Lower lobe of right lung (tissue), 2 donors: ENCODE measurements at places on chromosomes 13 and 19. TPM values are rescaled to one million over a fixed set of nuclear protein-coding genes. Genes with fewer than 3 reads are reported as not detected.

GRCh38 chr13:53198736-53199135, 170.1 kb downstream of the OLFM4 start:
- no peak for DNase-seq
- no peaks in the 10 kb centered on the region for H3K4me1 ChIP-seq
- H3K4me3 ChIP-seq: no peak overlapping the region
- H3K27me3 ChIP-seq: peaks cover 36% of the 10 kb centered on the region

DNA sequence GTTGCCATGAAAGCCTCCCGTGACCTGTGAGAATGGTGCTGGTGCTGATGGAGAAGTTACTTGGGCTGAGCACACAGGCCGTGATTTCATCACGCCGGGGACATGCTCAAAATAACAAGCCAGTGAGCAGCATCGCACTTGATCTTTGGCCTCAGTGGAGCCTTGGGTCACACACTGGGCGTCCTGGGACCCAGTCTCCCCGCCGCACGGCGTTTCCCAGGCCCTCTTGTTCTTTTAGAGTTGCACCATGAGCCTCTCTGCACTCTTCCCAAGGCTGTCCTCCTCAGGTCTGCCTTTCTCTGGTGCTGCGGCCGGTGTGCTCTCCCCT, 9.5 kb upstream of the NDUFS7 start:
- H3K4me3 ChIP-seq: no peak overlapping the region
- no peak for DNase-seq
- peaks cover 79% of the 10 kb centered on the region for H3K36me3 ChIP-seq
- peaks cover 3% of the 10 kb centered on the region for H3K4me1 ChIP-seq
- no peaks in the 10 kb centered on the region for H3K27me3 ChIP-seq
- no peak overlapping the region for H3K27ac ChIP-seq

GRCh38 chr13:76387566-76387965, 498.6 kb downstream of the KCTD12 start:
- H3K27me3 ChIP-seq: no peaks in the 10 kb centered on the region
- DNase-seq: no peak
- H3K27ac ChIP-seq: no peak overlapping the region

Gene ZNF836
- 15.9 TPM for total RNA-seq

DNA sequence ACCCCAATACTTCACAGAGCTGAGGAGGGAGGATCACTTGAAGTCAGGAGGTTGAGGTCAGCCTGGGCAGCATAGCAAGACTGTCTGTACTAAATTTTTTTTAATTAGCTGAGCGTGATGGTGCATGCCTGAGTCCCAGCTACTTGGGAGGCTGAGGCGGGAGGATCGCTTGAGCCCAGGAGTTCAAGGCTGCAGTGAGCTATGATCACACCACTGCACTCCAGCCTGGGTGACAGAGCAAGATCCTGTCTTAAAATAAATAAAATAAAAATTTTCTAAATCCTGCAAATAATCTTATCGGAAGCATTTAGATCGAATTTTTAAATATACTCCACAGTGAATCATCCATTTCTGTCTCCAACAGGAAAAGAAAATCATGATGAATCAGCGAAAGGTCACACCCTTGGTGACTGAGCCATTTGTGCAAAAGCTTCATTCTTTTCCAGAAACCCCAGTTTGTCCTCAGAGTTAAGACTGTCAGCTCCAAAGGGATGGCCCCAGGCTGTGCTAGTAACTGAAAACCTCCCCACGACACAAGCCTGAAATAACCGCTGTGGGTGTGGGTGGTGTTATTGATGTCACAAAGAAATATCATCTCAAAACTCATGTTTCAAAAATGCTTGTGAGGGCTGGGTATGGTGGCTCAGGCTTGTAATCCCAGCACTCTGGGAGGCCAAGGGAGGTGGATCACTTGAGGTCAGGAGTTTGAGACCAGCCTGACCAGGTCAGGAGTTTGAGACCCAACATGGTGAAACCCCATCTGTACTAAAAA, 167.6 kb downstream of the PTPRS start:
- H3K4me3 ChIP-seq: no peak overlapping the region
- no peaks in the 10 kb centered on the region for H3K4me1 ChIP-seq
- DNase-seq: no peak

Gene ANGPTL8
- not detected for total RNA-seq

GRCh38 chr19:48958006-48958405, 3.3 kb downstream of the BAX start:
- peaks cover 29% of the 10 kb centered on the region for H3K4me1 ChIP-seq
- no peak overlapping the region for H3K27ac ChIP-seq
- DNase-seq: no peak
- H3K27me3 ChIP-seq: no peaks in the 10 kb centered on the region
- H3K4me3 ChIP-seq: no peak overlapping the region
- H3K36me3 ChIP-seq: peaks cover 15% of the 10 kb centered on the region

Gene ZNF570
- total RNA-seq: 5.8 TPM

Gene RAB3A
- total RNA-seq: 2.7 TPM

Gene IRGC
- not detected for total RNA-seq

Gene ZNF534
- total RNA-seq: 0.18 TPM

DNA sequence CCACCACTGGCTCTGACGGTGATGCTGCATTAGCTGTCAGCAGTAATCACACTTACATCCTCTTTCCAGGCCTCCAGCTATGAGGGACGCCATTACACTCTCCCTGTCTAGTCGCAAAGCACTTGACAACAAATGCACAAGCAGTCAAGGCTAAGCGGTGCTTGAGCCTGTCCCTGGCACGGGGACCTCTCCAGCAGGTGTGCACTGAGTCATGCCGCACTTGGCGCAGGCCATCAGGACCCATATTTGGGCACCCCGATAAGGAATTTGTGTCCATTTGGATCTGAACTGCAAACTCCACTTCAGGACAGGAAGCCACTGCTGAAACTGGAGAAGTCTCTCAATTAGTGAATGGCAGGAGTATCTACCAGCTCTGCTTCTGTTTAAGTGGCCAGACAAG, 301.9 kb upstream of the OBI1 start:
- H3K27me3 ChIP-seq: no peaks in the 10 kb centered on the region
- H3K36me3 ChIP-seq: no peaks in the 10 kb centered on the region
- H3K27ac ChIP-seq: no peak overlapping the region

DNA sequence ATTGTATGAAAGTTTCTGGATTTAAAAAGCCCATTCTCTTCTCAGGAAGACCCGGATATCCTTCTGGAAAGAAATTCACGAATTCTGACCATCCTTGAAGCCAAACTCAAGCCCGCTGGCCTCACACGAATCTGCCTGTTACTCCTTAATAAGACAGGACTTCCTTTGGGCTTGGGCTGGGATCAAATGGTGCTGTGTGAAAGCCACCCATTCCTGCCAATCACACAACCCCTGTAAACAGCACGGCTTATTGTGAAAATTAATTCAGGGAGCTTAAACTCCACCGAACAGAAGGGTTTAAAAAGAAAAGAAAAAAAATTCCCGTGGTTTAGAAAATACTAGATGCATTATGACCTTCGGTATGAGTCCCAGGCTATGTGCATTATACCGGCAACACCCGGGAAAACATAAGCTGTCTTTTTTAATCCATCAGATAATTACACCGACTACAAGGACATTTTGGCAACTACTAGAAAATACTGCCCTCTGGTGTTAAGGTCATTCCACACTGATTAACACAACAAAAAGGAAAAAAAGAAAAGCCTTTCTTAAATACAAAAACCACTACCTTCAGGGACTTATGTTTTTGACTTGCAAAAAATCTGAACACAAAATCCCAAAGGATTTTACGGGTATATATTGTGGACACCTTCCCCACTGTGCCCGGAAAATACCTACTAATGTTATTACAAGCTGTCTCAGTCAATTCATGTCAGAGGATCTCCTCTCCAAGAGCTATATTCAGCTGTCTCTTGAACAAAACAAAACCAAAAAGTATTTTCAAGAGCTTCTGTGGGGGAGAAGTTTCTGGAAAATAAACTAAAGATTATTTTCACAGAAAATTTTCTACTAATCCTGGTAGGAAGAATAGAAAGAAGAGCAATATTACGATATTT, 76.0 kb upstream of the LSM14A start:
- H3K4me3 ChIP-seq: no peak overlapping the region
- no peak overlapping the region for H3K27ac ChIP-seq
- no peaks in the 10 kb centered on the region for H3K4me1 ChIP-seq
- DNase-seq: no peak

- H3K27me3 ChIP-seq: no peaks in the 10 kb centered on the region
- no peak for DNase-seq
- no peaks in the 10 kb centered on the region for H3K4me1 ChIP-seq
Observed at GRCh38 chr13:38700051-38700450, 13.2 kb downstream of the FREM2 start.

GRCh38 chr19:42548552-42548951, 20.3 kb upstream of the CEACAM1 start:
- H3K27ac ChIP-seq: no peak overlapping the region
- DNase-seq: no peak
- H3K36me3 ChIP-seq: no peaks in the 10 kb centered on the region
- H3K4me3 ChIP-seq: no peak overlapping the region

Gene SULT2A1
- not detected for total RNA-seq

Gene AXL
- 92.7 TPM for total RNA-seq

DNA sequence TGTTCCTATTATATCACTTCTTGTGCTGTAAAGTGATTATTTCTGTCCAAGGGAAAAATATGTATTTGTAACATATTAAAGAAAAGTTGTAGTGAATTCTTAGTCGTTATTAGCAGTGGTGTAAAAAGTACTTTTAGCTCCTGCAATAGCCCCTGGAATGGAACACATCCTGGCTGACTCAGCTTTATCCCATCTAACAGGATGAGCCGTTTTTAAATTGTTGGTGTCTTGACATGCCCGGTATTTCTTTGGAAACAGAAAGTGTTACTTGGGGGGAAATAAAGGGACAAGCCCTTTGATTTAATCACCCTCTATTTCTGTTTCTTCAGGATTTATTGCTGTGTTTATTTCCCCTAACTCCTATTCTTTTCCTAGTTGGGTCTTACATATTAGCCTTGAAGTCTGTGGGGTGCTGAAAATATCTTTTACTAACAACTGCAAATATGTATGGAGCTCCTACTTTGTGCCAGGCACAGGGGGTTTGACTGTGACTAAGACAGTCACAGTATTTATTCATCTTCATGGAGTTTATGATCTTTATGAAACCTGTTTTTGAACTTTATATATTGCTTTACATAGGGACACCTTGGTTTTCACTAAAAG, 17.9 kb downstream of the COG3 start:
- no peaks in the 10 kb centered on the region for H3K27me3 ChIP-seq
- DNase-seq: no peak
- H3K27ac ChIP-seq: no peak overlapping the region
- H3K36me3 ChIP-seq: peaks cover 60% of the 10 kb centered on the region

DNA sequence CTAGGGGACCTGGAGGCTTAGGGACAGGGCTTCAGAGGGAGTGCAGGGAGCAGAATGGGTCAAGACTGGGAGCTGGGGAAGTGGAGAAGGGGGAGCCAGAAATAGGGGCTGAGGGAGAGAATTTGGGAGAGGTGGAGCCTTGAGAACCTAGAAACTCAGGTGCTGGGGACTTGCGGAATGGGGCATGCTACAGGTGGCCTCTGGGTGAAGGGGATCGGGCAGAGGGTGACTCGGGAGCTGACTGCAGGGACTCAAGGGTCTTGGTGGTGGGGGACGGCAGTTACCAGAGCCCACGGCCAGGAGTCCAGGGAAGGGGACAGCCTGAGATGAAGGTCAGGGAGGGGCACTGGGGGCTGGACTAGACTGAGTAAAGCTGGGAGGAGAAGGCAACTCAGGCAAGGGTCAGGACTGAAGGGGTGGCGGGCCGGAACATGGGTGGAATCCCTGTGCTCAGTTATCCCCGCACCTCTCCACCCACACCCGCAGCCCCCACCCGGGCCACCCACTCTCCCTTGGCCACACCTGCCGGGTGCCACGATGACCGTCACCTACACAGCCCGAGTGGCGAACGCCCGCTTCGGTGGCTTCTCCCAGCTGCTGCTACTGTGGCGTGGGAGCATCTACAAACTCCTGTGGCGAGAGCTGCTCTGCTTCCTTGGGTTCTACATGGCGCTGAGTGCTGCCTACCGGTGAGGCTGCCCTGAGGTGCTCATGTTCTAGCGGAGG, 628 bp downstream of the BEST2 start:
- H3K27me3 ChIP-seq: peaks cover 21% of the 10 kb centered on the region
- H3K27ac ChIP-seq: no peak overlapping the region
- H3K4me1 ChIP-seq: peaks cover 9% of the 10 kb centered on the region
- peaks cover 11% of the 10 kb centered on the region for H3K36me3 ChIP-seq
- no peak overlapping the region for H3K4me3 ChIP-seq

- H3K27ac ChIP-seq: no peak overlapping the region
- no peak for DNase-seq
- H3K27me3 ChIP-seq: no peaks in the 10 kb centered on the region
- no peaks in the 10 kb centered on the region for H3K4me1 ChIP-seq
Observed at GRCh38 chr13:66171920-66172319, 1058.2 kb downstream of the PCDH9 start.

GRCh38 chr13:103130681-103131210, 64.5 kb upstream of the SLC10A2 start:
- H3K4me3 ChIP-seq: no peak overlapping the region
- no peaks in the 10 kb centered on the region for H3K4me1 ChIP-seq
- no peaks in the 10 kb centered on the region for H3K36me3 ChIP-seq
- no peaks in the 10 kb centered on the region for H3K27me3 ChIP-seq
- DNase-seq: no peak

DNA sequence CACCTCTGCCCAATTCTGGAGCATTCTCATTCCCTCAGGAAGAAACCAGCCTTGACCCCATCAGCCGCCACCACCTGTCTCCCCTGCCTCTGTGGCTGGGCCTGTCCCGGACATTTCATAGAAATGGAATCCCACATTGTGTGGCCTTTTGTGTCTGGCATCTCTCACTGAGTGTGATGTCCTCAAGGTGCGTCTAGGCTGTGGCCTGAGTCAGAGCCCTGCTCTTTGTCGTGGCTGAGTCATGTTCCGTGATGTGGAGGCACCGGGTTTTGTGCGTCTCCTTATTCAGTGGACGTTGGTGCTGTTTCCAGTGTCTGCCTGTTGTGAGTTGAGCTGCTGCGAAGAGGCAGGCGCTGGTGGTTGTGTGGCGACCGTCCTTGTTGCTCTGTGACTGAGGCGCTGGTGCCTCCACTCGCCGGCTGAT, 3.5 kb downstream of the FZR1 start:
- no peak overlapping the region for H3K4me3 ChIP-seq
- H3K36me3 ChIP-seq: peaks cover 33% of the 10 kb centered on the region
- H3K27ac ChIP-seq: no peak overlapping the region

GRCh38 chr13:110985541-110985940, 70.7 kb upstream of the ANKRD10 start:
- H3K27ac ChIP-seq: no peak overlapping the region
- peaks cover 7% of the 10 kb centered on the region for H3K4me1 ChIP-seq
- H3K36me3 ChIP-seq: no peaks in the 10 kb centered on the region
- no peak for DNase-seq
- no peaks in the 10 kb centered on the region for H3K27me3 ChIP-seq

GRCh38 chr19:44808463-44809371, at the start of gene BCAM:
BCAM (plus strand) TSS chr19:44809103; CDS start chr19:44809125, 22 bp downstream.
- peaks cover 35% of the 10 kb centered on the region for H3K4me1 ChIP-seq
- peaks cover 21% of the 10 kb centered on the region for H3K36me3 ChIP-seq
- peak within 1 kb of the TSS; percentile 80 for H3K27ac ChIP-seq
- DNase-seq: peak; percentile 83

- H3K27me3 ChIP-seq: no peaks in the 10 kb centered on the region
- no peaks in the 10 kb centered on the region for H3K4me1 ChIP-seq
- no peak overlapping the region for H3K4me3 ChIP-seq
- peaks cover 10% of the 10 kb centered on the region for H3K36me3 ChIP-seq
- no peak overlapping the region for H3K27ac ChIP-seq
Observed at GRCh38 chr19:24101459-24102115, 14.6 kb downstream of the ZNF254 start.

Gene FSTL3
- 48.0 TPM for total RNA-seq
